ENCODE measurements at places on chromosomes 11 and 22.

DNA sequence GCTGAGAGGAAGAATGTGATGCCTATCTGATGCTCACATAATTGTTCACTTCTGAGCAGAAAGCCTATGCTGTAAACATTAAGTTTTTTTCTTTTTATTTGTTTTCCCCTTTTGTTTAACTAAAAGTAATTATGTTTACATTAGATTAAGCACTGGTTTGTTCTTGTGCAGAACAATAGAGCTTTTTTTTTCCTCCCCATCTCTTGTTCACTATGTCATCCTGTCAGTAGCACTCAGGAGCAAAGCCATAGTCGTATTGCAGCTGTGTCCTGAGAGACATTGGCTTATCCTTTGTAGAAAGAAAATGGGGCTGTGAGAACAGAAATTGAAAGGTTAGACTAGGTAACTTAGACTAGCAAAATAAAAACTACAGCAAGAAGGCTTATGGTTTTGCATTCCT is 301.8 kb upstream of the RAG2 start:
- no peak for DNase-seq

DNA sequence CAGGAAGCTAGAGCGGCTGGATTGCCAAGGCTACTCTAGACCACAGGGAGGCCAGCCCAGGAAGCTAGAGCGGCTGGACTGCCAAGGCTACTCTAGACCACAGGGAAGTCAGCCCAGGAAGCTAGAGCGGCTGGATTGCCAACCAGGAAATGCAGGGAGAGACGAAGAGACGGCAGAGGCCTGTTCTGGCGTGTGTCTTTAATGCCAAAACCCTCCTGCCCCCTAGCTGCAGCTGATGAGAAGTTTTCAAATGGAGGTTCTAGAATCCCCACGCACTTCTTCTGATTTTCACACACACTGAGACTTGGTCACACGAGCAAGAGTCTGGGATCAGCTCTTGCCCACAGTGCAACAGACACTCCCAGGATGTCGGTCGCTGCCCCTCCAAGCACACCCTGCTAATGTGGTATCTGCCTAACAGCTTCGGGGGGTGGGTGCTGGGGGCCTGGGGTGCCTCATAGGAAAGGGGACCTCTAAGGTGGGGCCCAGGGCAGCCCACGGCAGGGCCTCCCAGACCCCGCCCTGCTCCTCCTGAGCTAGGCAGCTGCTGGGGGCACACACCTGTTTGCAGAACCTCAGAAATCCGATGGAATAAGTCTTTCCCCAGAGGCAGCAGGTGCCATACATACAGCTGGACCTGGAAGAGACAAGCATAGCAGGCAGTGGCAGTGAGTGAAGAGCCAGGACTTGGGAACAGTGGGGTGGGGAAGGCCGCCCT is 28.5 kb downstream of the MAFF start:
- peak; percentile 52 for DNase-seq

DNA sequence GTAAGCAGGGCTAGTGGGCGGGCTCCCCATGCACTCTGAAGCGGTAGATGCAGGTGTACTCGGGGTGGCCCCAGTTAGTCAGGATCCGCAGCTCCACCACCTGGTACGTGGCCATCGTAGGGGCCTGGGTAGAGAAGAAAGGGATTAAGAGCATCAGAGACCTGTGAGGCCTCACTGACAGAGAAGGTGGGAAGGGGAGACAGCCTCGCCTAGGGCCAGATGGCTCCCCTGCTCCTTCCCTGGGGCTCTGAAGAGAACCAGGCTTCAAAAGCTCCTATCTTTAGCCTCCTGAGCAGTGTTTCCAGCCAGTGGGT is 19.6 kb downstream of the SUN2 start:
- DNase-seq: no peak

- no peak for DNase-seq
These were observed 38.8 kb upstream of the PHF21A start for GRCh38 chr11:46160100-46160499.

- no peak for DNase-seq
These were observed 85.9 kb downstream of the MICAL2 start for GRCh38 chr11:12196308-12196707.

DNA sequence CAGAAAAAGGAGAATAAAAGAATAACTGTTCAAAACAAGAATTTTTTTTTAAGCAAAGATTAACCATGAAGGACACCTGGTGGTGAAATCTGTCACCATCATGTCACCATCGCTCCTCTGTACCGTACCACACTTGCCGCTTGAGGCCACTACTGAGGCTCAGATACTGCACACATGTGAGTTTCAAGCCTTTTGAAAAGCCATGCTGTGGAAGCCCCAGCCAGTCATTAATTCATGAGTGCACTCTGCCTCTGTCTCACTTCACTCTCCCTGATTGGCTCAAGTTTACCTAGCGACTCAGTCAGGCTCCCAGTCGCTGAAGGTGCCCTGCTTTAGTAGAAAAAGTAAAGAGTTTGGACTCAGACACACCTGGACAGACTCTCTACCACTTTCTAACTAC is 6.6 kb upstream of the MS4A12 start:
- DNase-seq: no peak

GRCh38 chr11:122265981-122266380 is 150.0 kb upstream of the BLID start:
- no peak for DNase-seq

DNA sequence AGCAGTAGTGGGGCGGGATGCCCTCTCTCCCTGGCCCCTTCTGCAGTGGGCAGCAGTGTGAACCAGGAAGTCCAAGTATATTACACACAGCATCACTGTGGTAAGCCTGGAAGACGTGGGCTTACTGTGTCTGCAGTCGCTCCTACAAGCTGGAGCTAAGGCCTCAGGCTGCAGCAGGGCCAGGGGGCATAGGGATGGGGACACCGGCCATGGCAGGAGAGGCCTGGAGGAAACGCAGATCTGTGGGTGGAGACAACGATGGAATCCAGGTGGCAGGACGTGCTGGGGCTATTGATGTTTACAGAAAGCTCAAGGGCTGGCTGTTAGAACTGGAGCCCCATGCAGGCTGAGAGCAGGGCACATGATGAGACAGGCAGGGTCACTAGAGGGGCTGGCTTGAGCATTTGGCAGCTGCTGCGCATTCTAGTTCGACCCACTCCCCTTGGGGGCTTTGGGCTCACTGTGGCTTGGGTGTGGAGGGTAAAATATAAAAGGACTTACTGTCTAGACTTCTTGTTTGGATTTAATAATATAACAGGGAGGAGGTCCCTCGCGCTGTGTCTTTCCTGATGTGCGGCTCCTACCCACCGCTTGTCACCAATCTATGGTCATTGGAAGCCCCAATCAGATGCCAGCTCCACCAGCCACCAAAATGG is 539.5 kb downstream of the TBC1D22A start:
- DNase-seq: no peak

- DNase-seq: no peak
These were observed 665 bp downstream of the CCS start for GRCh38 chr11:66593650-66594049.

Data from fibroblast of upper back skin (primary cell).